IPS DF 19.7 (cell line): ENCODE measurements at places on chromosomes 12 and 14.

- DNase-seq: no peak
Measured at GRCh38 chr12:73308747-73309146, 1036.6 kb downstream of the TRHDE start.

DNA sequence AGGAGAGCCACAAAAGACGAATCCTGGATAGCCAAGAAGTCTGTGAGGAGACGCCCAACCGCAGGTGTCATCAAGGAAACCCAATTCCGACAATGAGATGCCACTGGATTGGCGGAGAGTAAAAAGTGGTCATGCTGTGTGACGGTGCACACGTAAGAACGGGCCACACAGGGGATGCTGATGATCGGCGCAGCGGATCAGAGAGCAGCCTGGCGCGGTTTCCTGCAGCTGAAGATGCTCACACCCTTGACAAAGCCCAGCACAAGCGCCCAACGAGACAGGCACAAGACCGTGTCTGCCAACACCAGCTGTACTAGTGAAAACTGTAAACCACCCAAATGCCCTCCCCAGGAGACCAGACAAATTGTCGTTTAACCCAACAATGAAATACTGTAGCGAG, 55.8 kb downstream of the CCDC85C start:
- no peak for DNase-seq

- DNase-seq: no peak
Measured at GRCh38 chr12:86723326-86723725, 467.1 kb upstream of the MGAT4C start.

- no peak for DNase-seq
Measured at GRCh38 chr12:12874029-12874428, 17.3 kb upstream of the GPRC5A start.

GRCh38 chr14:104393898-104394381, 185.6 kb upstream of the C14orf180 start:
- no peak for DNase-seq

DNA sequence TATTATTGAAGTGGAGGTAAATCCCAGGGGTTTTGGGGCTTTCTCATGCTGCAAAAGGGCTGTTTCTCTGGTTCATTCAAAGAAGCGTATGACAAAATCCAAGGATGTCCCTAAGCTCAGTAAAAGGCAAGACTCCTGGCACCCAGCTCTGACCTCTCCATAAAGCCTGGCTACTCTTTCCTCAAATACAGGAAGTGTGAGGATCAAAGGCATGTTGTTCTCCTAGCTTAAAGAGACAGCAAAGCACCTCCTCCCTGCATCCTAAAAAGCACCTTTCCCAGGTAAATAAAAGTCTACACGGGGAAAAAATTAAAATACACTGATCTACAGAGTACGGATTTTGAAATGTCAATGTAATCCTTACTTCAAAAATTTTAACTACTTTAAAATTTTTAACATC, 118.6 kb downstream of the LMNTD1 start:
- no peak for DNase-seq

- DNase-seq: no peak
Measured at GRCh38 chr12:24229031-24229700, 279.7 kb upstream of the SOX5 start.

DNA sequence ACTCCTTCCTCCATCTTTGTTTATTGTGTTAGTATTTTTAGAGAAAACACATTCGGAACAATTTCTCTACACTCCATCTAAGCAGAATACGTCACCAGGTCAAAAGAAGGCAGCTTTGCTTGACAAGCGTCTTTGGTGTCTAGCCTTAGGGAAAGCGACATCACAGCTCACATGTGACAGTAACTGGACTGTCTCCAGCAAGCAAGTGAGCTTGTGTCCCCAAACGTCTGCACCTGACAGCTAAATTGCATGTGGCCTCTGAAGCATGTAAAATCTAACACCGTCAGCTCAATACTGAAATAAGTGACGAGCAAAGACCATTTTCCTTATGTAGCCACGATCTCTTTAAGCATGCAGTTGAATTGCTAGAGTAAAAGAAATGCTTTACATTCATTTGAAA, 509.8 kb downstream of the GLT1D1 start:
- DNase-seq: no peak

DNA sequence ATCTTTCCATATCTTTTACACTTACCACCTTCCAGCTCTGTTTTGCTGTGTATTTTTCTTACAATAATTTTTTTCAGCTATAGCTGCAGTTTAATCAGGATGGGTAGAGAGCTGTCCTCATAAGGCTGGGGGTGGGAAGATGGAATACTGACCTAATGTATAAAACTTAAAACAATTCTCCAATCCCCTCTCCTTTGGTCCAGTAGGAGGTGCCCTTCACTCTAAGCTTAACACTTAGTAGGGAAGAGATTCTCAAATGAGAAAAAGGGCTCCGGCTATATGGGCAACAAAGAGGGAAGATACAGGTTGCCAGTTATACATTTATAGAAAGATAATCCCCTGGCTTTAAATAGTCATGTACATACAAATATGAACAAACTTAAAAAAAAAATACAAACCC, 2.8 kb downstream of the ORMDL2 start:
- no peak for DNase-seq

GRCh38 chr12:123787466-123787865, 25.4 kb downstream of the DNAH10 start:
- DNase-seq: no peak

DNA sequence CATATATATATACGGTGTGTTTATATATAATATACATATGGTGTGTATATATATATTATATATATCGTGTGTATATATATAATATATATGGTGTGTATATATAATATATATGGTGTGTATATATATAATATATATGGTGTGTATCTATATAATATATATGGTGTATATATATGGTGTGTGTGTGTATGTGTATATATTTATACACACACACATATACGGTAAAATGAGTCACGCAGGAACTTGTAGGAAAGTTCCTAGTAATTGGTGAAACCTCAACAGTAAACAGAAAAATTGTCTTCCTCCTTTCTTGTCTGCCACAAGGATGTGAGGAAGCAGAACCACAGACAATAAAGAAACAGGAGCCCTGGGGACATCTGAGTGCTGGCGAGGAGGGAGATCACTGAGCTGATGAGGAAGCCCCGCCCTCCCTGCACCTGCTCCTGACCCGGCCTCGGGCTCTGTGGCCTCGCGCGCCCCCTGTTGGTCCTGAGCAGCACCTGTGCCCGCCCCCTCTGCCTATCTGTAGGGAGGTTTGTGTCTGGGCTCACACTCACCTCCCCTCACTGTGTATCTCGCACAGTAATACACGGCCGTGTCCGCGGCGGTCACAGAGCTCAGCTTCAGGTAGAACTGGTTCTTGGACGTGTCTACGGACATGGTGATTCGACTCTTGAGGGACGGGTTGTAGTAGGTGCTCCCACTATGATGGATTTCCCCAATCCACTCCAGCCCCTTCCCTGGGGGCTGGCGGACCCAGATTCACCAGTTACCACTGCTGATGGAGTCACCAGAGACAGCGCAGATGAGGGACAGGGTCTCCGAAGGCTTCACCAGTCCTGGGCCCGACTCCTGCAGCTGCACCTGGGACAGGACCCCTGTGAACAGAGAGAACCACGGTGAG, 1079.4 kb downstream of the TMEM121 start:
- DNase-seq: no peak

GRCh38 chr14:63436286-63437098, 106.7 kb downstream of the PPP2R5E start:
- no peak for DNase-seq

DNA sequence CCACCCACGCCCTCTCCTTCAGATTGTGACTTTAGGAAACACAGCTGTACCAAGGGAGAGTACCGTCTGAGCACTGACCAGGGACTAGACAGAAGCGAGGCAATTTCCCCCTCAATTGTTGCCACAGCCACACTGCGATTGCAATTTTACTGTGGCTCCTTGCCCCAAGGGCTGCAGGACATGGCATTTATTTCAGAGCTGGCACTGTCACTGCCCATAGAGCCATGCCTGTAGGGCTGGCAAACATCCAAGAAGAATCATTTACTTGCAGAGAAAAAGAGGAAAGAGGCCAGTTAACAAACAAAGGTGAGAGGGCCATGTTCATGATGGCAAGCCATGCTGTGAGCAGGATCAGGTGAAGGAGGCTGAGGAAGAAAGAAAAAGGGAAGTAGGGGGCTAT, 129.6 kb downstream of the EMP1 start:
- DNase-seq: no peak

DNA sequence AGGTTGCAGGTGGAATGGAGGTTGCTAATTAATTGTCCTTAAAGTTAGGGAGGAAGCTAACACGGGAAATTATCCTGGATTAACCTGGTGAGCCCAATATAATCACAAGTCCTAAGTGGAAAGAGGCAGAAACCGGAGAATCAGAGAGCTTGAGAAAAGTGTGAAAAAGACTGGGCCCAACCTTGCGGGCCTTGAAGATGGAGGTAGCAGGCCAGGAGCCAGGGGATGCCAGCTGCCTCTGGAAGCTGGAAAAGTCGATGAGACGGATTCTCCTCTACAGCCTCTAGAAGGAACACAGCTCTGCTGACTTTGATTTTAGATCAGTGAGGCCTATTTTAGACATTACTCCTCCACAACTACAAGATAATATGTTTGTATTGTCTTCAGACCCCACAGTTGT, 2.1 kb downstream of the SDR9C7 start:
- DNase-seq: no peak

DNA sequence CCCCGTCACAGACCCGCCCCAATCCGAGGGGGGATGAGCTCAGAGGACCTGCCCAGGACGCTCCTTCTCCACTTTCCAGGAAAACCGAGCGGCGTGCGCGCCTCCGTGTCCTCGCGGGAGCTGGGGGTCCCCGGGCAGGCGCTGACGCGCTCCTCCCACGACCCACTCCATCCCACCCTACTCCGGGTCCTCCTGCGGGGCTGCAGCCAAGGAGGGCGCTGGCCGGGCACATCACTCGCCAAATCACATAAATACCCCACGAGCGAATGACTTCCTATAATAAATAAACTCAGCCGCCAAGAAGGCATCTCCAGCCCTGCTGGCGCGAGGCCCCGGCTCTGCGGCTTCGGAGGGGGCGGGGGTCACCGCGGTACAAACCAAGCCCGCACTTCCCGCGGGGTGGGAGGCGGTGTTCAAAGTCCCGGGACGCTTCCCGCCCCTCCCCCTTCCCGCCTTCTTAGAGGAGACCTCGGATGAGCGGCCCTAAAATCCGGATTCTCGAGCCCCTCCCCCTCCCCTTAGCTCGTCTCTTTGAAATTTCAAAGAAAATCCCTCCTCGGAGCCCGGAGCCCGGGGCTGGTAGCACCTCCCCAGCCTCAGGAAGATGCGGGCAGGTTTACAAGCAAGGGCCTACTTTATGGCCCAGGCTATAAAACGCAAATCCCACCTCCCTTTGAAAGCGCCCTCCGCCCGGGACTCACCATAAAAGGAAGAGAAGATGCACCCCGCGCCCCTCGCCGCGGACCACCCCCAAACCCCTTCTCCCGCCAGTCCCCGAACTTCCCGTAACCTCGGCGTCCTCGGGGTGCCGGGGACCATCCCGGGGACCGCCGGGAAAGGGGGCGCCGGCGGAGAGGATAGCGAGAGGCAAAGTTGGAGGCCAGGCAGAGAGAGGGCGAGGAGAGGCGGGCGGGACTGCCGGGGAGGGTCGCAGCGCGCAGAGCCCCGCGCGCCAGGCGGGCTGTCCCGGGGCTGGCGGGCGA, 712 bp upstream of the FZD10 start:
- DNase-seq: peak; percentile 35

DNA sequence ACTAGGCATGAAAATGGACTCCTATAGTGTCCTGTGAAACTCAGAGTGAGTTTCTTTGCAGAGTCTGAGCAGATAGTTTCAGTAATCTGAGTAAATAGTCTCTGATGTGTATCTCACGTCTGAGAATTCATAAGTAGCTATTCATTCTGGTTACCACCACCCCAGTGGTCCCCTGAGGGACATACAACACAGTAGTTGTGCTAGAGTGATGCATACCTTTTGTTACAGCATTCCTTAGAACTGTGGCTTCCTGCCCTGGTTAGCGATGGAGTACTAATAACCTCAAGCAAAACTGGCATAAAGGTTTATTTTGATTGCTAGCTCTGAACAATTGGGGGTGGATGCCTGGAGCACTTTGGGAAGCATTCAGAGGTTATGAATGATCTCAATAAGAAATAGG, 114.7 kb downstream of the DAAM1 start:
- DNase-seq: no peak

DNA sequence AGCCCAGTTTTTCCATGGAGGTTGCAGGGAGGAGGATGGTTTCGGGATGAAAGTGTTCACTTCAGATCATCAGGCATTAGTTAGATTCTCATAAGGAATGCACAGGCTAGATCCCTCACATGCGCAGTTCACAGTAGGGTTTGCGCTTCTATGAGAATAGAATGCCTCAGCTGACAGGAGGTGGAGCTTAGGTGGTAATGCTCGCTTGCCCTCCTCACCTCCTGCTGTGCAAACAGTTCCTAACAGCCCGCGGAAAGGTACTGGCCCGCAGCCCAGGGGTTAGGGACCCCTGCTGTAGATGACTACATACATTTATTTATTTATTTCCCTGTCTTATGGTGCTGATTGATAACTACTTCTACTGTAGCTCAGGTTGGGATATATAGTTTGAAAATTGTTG, 93.2 kb downstream of the FBXO33 start:
- DNase-seq: peak; percentile 20

DNA sequence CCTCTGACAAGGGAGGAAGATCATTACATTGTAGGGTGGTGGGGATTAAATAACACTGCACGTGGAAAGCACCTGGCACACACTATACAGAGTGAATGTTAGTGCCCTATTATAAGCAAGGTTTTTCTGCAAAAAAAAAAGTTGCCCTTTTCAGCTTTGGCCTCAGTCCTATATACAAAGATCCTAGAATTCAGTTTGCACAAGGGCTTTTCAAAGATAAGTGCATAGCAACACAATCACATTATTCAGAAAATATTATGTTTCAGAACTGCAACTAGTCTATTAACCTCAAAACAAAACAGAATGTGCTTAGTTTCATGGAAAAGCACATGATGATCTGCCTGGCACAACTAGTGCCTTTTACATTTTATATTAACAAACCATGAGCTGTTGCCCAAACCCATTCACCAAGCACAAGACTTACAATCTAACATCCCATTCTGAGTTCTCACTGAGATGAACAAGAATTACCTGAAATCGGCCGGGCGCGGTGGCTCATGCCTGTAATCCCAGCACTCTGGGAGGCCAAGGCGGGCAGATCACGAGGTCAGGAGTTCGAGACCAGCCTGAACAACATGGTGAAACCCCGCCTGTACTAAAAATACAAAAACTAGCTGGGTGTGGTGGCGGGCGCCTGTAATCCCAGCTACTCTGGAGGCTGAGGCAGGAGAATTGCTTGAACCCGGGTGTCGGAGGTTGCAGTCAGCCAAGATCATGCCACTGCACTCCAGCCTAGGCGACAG, 1.8 kb downstream of the TM7SF3 start:
- DNase-seq: no peak

DNA sequence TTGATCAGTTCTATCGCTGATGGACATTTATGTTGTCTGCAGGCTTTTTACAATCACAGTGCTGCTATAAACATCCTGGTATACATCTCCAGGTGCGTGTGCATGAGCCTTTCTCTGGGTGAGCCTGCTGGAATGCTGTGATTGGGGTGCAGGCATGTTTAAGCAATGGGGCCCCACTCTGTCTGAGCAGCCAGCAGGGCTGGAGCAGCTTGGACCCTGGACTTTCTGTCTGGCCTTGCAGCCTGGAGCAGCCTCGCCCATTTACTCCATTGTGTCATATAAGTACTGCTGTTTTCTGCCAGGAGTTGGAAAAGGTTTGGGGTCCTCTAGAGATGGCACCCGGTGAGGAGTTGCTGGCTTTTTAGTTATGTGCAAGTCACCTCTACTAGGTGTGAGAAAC, 199.0 kb downstream of the KIF26A start:
- DNase-seq: no peak
